ENCODE measurements at places on chromosomes 6 and 20. TPM values are rescaled to one million over a fixed set of nuclear protein-coding genes. Genes with fewer than 3 reads are reported as not detected.

DNA sequence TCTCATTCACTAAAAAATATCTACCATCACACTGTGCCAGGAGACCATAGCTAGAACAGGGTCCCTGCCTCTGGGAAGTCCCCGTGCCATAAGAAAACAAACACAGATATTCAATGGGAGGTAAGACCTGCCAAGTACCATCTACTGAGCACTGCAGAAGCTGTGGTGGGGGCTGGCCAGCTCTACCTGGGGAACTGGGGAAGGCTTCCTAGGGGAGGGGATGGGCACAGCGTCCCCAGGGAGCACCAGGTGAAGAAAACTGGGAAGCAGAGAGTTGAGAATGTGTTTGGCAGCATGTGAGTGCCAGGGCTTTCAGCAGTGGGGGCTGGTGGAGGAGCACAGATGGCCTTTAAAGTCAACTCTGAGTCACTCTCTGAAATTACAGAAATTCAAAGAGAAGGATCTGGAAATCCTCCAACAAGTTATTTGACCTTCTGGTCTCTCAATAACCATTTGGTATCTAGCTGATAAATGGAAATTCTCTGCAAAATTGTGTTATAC, 85.2 kb downstream of the SHLD1 start:
- H3K27me3 ChIP-seq = no peaks in the 10 kb centered on the region
- H3K4me1 ChIP-seq = no peaks in the 10 kb centered on the region
- no peak overlapping the region for H3K27ac ChIP-seq
- no peak for DNase-seq
- no peaks in the 10 kb centered on the region for H3K36me3 ChIP-seq

Gene PREX1
- 2.2 TPM for polyA plus RNA-seq

DNA sequence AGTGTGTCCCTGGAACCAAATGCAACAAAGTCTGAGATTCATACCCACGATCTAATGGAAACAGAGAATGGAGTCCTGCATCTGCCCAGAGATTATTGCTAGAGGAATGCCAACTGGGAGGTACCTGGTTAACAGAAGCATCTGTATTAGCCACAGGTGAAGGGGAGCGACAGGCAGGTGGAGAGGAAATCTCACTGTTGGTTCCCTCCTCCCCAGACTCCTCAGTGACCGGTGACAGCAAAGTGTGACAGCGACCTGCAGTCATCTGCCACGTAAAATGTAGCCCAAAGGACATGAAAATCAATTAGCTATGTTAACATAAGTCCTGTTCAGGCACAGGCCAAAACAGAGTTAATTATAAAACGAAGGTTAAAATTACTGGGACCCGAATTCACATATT, 336.6 kb downstream of the SYNE1 start:
- peak; percentile 38 for DNase-seq
- peaks cover 5% of the 10 kb centered on the region for H3K4me1 ChIP-seq
- peak overlapping the region; percentile 98 for H3K4me3 ChIP-seq
- no peaks in the 10 kb centered on the region for H3K36me3 ChIP-seq
- peak overlapping the region; percentile 96 for H3K27ac ChIP-seq

GRCh38 chr6:36912586-36912985, 26.8 kb downstream of the C6orf89 start:
- peaks cover 4% of the 10 kb centered on the region for H3K4me1 ChIP-seq
- DNase-seq = no peak
- H3K27ac ChIP-seq = no peak overlapping the region
- H3K36me3 ChIP-seq = peaks cover 34% of the 10 kb centered on the region

DNA sequence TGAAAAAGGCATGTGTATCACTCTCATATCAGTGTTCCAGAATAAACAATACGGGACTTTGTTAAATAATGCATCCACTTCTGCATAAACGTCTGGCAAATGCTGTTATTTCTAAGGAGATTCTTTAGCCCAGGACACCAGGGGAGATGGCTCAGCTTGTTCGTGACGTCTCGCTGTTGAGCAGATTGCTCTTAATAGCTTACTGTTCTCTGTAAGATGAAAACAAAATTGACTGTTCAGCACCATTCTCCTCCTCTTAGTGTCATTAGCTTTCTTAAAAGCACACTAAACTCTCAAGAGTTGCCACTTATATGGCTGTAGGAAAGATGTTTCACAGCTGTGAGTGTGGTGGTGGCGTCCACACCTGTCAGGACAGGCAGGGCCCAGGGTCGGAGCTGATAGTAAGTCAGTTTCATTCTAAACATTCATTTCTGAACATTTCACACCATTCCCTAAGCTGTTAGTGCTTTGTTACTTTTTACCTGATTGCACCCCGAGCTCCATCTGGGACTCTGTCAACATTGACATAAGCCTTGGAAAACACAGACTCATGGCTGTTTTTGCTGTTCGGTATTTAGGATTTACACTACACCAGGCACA, 132.1 kb downstream of the ZDHHC14 start:
- no peak for DNase-seq
- H3K4me3 ChIP-seq = no peak overlapping the region
- H3K36me3 ChIP-seq = no peaks in the 10 kb centered on the region
- H3K4me1 ChIP-seq = peaks cover 8% of the 10 kb centered on the region

DNA sequence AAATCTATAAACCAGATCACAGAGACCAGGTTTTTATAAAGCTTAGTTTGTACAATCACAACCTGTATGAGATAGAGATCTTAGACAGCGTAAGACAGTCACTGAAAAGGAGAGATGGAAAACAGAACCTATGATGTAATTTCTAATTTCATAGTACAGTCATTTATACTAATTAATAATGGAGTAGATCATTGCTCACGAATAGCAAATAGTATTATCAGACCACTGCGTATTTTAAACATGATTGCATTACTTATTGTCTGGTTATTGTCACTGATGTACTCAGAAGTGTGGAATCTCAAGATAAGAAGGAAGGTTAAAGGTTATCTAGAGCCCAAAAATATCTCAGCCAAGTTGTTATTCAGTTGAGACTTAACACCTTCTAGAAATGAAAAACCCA, 115.6 kb downstream of the KHDC1L start:
- H3K4me1 ChIP-seq = no peaks in the 10 kb centered on the region
- no peaks in the 10 kb centered on the region for H3K36me3 ChIP-seq
- no peaks in the 10 kb centered on the region for H3K27me3 ChIP-seq
- H3K4me3 ChIP-seq = no peak overlapping the region
- H3K27ac ChIP-seq = no peak overlapping the region

- H3K4me3 ChIP-seq = no peak overlapping the region
- peaks cover 2% of the 10 kb centered on the region for H3K36me3 ChIP-seq
- no peaks in the 10 kb centered on the region for H3K27me3 ChIP-seq
- no peak for DNase-seq
- H3K27ac ChIP-seq = no peak overlapping the region
- peaks cover 11% of the 10 kb centered on the region for H3K4me1 ChIP-seq
Measured at GRCh38 chr6:24648276-24648675, 2.3 kb upstream of the KIAA0319 start.

DNA sequence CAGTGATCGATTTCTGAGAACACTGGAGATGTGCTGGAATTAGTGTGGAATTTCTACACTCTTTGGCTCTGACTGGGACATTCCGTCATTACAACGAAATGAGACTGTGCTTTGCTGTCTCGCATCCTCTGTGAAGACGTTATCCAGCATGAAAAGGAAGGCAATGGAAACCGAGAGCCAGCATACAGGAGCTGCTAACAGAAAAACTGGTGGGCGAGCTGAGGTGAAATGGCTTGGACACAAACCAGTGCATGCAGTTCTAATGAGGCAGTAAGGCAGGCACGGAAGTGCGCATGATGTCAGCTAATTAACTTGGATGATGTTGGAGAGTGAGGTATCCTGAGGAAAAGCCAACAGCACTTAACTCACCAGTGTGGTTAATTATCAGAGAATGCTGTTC, 202.8 kb upstream of the AGPAT4 start:
- H3K27ac ChIP-seq = no peak overlapping the region
- H3K36me3 ChIP-seq = no peaks in the 10 kb centered on the region
- H3K4me1 ChIP-seq = peaks cover under 1% of the 10 kb centered on the region
- no peak for DNase-seq
- no peaks in the 10 kb centered on the region for H3K27me3 ChIP-seq

Gene LIME1
- 69.0 TPM for polyA plus RNA-seq

Gene CDSN
- not detected for polyA plus RNA-seq

DNA sequence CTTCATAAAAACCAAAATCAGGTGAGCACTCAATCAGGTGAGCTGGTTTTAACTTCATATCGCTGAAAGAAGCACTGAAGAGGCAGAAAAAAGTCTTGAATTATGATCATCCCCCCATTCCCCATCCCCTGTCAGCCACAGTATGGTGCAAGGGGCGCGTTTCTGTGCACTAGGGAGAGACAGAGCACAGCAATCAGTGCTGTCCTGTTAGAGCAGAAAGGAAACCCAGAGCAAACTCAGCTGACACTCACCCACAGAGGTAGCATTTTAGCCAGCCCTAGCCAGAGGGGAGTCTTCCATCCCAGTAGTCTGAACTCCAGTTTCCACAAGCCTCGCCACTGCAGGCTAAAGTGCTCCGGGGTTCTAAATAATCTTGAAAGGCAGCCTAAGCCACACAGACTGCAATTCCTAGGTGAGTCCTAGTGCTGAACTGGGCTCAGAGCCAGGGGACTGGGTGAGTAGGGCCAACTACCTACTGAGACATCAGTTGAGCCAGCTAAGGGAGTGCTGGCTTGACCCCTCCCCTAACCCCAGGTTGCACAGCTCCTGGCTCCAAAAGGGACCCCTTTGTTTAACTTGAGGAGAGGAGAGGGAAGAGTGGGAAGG, 1352.6 kb upstream of the GJE1 start:
- no peak for DNase-seq
- no peaks in the 10 kb centered on the region for H3K4me1 ChIP-seq
- H3K27me3 ChIP-seq = no peaks in the 10 kb centered on the region
- no peak overlapping the region for H3K4me3 ChIP-seq

GRCh38 chr20:5354901-5355300, 38.1 kb upstream of the PROKR2 start:
- DNase-seq = no peak
- no peaks in the 10 kb centered on the region for H3K4me1 ChIP-seq
- H3K36me3 ChIP-seq = no peaks in the 10 kb centered on the region
- H3K4me3 ChIP-seq = no peak overlapping the region
- no peaks in the 10 kb centered on the region for H3K27me3 ChIP-seq

GRCh38 chr6:114108119-114109002, 137.4 kb upstream of the HDAC2 start:
- no peak overlapping the region for H3K27ac ChIP-seq
- H3K27me3 ChIP-seq = no peaks in the 10 kb centered on the region
- H3K36me3 ChIP-seq = no peaks in the 10 kb centered on the region
- DNase-seq = peak; percentile 62

DNA sequence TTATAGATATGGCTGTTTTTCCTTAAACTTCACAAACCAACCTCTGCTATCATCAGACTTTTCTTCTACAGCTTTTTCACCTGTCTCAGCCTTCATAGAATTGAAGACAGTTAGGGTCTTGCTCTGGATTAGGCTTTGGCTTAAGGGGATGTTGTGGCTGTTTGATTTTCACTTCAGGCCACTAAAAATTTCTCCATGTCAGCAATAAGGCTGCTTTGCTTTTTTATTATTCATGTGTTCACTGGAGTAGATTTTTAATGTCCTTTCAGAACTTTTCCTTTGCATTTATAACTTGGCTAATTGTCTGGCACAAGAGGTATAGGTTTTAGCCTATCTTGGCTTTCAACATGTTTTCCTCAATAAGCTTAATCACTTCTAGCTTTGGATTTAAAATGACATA, 392.6 kb downstream of the RFPL4B start:
- DNase-seq = no peak
- H3K27me3 ChIP-seq = no peaks in the 10 kb centered on the region
- H3K4me1 ChIP-seq = no peaks in the 10 kb centered on the region
- H3K27ac ChIP-seq = no peak overlapping the region
- no peak overlapping the region for H3K4me3 ChIP-seq

Gene SIRPG
- polyA plus RNA-seq = 0.32 TPM

All from liver (tissue), 10 donors.